Natural killer cell treated with Interleukin-12 subunit alpha and Interleukin-12 subunit beta and Interleukin-15 and Interleukin-18, amount 100 ng/mL, for 72 hours (primary cell): ENCODE measurements at places on chromosomes 16 and 17. TPM values are rescaled to one million over a fixed set of nuclear protein-coding genes. Genes with fewer than 3 reads are reported as not detected.

DNA sequence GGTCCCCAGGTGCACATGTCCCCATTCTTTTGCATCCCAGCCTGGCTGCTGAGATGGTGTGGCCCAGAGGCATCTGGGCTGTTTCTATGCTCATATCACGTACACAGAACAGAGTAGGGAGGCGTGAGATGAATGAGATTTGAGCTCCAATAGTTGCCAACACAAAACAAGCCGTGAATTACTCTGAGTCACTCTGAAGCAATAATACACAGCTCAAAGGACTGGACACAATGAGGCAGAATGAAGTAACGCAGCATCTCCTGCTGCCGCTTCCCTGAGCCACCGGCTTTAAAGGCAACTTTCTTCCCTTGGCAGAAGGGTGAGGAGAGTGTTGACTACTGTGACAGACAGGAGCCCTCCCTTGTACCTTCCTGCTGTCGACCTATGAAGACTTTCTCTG lies 33.9 kb upstream of the CLEC18B start:
- no peak for DNase-seq

MEIOC gene
- total RNA-seq, result 0.17 TPM

DNA sequence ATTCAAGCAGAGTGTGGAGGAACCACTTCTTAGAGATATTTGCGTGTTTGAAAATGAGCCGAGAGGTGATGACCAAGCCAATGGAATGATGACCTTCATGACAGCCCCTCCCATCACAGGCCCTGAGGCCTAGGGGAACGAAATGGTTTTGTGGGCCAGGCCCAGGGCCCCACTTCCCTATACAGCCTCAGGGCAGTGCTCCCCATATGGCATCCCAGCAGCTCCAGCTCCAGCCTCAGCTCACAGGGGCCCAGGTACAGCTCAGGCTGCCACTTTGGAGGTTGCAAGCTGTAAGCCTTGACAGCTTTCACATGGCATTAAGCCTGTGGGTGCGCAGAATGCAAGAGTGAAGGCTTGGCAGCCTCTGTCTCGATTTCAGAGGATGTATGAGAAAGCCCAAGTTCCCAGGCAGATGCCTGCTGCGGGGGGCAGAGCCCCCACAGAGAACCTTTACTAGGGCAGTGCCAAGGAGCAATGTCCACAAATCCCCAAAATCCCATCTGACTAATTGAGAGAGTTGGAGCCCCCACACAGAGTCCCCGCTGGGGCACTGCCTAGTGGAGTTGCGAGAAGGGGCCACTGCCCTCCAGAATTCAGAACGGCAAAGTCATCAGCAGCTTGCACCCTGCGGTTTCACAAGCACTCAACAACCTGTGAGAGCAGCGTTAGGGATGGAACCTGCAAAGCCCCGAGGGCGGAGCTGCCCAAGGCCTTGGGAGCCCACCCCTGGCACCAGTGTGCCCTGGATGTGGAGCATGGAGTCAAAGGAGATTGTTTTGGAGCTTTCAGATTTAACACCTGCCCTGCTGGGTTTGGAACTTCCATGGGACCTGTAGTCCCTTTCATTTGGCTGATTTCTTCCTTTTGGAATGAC lies 21.2 kb downstream of the CHMP6 start:
- no peak for DNase-seq

- no peak for DNase-seq
Measured at GRCh38 chr17:27540318-27541101, 84.3 kb downstream of the KSR1 start.

- DNase-seq, result no peak
Measured at GRCh38 chr17:68766640-68767039, 165.5 kb upstream of the FAM20A start.

DNA sequence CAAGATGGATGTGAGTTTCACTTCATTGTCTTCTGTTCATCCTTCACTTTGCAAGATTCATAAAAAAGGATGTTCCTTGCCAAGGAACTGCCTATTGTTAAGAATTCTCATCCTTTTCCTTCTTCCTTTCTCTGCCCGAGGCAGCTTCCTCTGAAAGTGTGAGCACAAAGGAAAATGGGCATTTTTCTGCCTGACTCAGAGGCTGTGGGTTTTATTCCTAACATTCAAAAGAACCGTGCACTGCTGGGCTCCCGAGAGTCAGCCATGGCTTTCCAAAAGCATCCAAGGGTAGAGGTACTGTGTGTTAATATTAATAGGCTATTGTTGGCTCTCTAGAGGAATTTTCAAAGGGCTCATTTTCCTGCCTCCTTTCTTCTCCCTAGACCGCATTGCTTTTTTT lies 289.4 kb downstream of the ABCC12 start:
- DNase-seq, result no peak
